ENCODE measurements at places on chromosomes 2 and 18.

GRCh38 chr2:25470806-25471205 is 129.1 kb upstream of the DNMT3A start:
- no peak for DNase-seq

GRCh38 chr2:109710505-109711229 is 83.4 kb upstream of the RGPD5 start:
- no peak for DNase-seq

GRCh38 chr2:85540133-85540648 is 1.2 kb downstream of the MAT2A start:
- no peak for DNase-seq

- DNase-seq = no peak
Measured at GRCh38 chr2:45178359-45178758, 169.1 kb upstream of the SIX2 start.

GRCh38 chr2:174776223-174776622 is 12.0 kb upstream of the CHRNA1 start:
- no peak for DNase-seq

- no peak for DNase-seq
Measured at GRCh38 chr2:163641986-163642385, 93.8 kb downstream of the FIGN start.

DNA sequence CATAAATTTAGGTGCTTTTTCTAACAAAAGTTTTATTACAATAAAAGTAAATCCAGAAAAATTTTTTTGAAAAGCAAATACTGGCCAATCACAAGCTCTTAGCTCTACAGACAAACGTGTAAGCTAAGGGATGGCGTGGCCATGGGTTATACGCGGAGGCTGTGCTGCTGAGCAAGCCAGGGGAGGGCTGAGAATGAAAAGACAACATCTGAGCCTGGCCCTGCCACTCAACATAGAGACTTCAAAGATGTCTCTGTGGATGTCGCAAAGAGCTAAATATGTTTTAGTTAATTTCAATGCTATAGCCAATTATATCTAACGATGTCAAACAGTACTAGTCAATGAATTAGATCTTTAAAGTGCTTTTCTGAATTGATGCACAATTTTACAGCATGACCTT is 33.3 kb upstream of the NT5DC4 start:
- DNase-seq = no peak

- no peak for DNase-seq
Measured at GRCh38 chr18:37006742-37007141, 177.8 kb downstream of the KIAA1328 start.
